ENCODE measurements at places on chromosomes 7 and 10.

DNA sequence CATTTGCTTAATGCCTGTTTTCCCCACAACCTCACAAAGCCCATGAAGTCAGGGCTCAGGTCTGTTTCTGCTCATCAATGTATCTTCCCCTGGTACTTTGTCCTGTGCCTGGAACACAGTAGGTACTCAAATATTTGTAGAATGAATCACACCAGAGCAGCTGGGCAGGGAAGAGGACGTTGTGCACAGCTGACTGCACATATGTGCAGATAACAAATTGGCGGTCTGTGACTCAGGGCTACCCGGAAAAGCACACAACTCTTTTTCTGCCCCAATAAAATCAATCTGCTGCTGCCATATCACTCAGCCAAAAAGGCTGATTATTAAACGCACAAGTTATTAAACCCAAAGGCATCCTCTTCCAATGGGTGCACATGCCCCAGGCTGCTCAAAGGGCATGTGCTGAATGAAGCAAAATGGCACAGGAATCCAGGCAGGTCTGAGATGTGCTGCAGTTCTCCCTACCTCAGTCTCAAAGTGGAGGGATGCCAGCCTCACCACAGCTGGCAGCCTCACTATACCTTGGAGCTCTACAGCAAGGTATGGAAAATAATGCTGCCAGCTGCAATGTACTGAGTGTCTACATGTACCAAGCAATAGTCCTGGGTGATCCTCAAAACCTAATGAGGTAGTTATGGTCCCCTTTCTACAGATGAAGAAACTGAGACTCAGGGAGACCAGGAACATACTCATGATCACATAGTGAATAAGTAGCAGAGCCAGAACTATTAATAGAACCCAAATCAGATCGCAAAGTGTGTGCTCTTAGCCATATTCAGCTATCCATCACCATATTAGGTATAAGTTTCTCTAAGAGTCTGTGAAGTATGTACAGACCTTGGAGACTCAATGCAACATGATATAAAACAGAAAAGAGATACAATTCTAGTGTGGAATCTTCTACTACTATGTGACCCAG, 43.4 kb downstream of the SORBS1 start:
- DNase-seq = peak; percentile 84

- DNase-seq = no peak
These were observed 3.5 kb downstream of the SHH start for GRCh38 chr7:155808549-155809331.

DNA sequence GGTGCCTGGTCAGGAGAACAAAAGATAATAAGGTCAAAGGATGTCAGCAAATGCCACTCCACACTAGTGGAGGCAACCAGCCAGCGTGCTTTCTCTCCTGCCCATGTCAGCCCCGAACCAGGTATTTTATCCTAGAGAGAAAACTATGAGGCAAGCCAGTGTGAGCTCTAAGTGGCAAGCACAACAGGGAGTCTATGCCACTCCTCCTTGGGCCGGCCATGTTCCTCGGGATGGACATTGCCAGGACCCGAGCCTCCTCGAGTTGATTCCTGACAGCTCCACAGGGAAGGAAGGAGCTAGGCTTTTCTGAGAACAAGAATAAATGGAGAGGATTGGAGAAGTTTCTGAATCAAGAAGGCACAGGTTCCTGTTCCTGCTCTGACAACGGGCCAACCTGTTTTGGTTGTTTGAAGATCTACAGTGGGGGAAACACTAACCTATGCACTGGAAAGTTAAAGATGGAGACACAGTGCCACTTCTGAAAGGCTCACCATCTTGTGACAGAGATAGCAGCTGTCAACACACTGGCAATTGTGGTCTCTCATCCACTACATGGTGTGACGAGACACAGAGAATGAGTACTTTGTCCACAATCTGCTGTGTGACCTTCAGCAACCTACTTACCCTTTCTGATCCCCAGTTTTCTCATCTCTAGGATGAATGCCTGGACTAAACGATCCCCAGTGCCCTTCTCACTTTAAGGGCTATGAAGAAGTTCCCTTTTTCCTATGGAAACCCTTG, 28.8 kb downstream of the ABLIM1 start:
- no peak for DNase-seq

GRCh38 chr10:6530211-6530840, 49.8 kb downstream of the PRKCQ start:
- DNase-seq = no peak

DNA sequence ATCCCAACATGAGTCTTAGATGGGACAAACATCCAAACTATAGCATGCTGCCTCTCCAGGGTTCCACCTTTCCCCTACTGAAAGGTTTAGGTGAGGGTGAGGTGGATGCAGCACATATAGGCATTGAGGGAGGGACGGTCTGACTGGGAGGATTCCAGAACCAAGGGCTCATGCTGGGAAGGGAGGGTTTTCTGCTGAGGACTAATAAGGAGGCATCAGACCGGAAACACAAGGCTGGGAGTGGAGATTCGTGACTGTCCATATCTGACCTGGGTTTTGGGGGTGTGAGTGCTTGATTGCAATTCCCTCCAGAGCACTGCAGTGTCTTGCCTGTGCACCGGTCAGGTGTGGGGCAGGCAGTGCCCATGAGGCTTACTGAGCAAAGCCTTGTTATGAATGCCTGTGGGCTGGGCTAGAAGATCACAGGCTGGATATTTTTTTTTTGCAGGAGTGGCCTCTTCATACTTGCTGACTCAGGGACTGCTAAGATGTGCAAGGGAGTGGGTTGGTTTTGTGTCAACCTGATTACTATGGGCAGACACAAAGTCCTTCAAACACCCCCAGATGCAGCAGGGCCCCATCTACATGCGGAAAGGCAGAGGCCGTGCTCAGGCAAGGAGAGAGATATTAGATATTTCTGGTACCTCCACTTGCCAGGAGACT, 26.7 kb downstream of the DMBT1 start:
- DNase-seq = no peak

DNA sequence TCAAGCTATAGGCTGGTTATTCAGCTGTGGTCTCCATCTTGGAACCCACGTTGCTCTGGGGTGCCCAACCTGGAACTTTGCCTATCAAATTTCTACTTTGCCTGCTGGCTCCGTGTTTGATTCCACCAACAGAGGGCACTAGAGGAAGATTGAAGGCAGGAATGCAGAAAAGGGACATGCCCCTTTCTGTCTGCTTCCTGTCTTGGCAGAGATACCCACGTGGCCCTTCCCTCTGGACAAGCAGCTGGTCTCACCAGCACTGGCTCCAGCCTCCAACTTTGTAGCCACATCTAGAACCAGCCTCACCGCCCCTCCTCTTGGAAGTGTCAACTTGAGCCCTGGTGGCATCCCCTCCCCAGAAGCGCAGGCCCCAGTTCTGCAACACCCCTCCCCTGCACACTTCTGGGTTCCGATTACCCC, 52.1 kb upstream of the ZNF438 start:
- DNase-seq = peak; percentile 87

GRCh38 chr7:1994931-1995330, 237.8 kb downstream of the MAD1L1 start:
- no peak for DNase-seq

DNA sequence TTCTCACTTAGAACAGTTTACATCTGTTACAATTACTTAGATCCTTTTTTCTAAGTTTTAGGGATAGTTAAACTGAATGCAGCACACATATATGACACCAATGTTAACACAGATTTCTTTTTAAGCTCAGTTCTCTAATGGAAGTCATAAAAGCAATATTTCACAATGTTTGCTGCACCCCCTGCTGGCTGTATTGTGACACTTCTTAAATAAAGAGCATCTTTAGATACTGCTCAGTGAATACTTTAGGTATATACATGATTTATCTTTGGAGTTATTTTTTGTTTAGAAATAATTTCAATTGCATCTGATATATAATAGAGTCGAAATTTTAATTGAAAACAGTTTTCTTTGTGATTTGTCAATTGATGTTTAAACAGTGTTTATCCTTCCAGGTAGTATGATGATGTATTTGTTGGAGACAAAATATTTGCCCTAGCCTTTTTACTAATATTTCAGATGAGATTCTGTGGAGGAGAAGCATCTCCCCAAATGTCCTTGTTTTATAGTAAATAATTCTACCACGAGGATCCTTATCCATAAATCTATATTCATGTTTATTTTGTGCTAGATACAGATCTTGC, 174.4 kb downstream of the ST7 start:
- peak; percentile 58 for DNase-seq

GRCh38 chr10:24355056-24355688, 146.2 kb downstream of the KIAA1217 start:
- DNase-seq = no peak

DNA sequence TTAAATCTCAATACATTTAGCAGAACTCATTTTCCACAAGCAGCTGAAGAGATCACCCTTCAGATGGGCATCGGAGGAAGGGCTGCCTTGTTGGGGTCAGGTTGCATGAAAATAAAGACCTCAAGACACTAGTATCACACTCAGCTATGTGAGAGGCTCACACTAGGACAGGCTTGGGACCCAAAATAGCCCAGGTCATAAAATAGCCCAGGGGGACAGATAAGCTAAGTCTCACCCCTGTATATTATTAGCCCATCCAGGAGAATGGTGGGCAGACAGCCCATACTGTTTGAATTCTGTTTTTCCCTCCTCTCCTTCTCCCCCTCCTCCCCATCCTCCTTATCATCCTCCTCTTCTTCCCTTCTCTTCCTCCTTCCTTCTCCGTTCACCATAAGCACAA, 415.1 kb upstream of the C7orf33 start:
- no peak for DNase-seq

DNA sequence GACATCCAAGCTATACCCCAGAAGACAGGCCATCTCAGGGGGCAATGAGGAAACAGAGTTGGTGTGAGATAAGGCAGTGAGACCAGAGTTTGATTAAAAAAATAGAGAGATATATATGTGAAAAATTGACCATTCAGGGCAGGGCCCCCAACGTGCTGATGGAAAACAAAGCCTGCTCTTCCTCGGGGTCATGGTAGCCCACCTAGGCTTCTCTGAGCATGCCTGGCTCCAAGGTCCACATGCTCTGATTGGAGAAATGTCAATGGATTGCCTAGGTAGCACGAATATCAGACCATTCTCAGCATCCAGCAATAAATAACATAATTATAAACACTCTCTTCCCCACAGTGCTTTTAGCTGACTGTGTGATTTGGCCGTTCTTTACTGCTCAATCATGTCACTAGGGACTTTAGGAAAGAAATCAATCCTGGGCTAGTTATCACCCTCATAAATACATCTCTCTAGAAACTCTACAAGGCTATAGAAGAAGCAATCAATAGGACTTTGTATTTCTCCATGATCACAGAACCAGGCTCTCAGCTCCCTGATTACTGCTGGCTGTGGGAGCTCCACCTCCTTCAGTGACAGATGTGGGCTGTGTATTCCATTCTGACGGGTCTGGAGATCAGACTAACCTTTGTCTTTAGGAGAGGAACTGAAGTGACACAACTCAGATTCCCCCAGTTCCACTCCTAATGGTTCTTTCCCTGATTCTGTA, 766.4 kb downstream of the GRID1 start:
- no peak for DNase-seq

DNA sequence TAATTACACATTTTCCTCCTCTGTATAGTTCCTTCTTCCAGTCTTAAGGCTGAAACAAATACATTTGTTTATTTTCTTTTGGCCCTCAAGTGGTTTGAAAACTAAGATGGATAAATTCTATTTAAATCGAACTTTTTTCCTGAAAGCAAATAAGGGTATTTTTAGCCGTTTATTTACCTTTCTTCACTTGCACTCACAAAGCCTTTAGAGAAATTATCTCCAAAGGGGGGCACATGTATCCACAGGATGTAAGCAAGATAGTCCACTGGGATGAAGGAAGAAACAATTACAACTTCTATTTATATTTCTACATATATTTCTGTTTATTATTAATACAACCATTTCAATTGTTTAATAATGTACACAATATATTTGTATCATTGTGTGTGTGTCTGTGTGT, 10.2 kb downstream of the CPA4 start:
- no peak for DNase-seq

GRCh38 chr7:116952635-116953371, 498 bp upstream of the ST7 start:
- DNase-seq = peak; percentile 31

- DNase-seq = no peak
These were observed 82.4 kb downstream of the KLF6 start for GRCh38 chr10:3702569-3702968.

GRCh38 chr10:72039377-72039776, 49.0 kb downstream of the SPOCK2 start:
- DNase-seq = no peak

GRCh38 chr10:110337906-110338305, 33.2 kb upstream of the SMNDC1 start:
- no peak for DNase-seq

DNA sequence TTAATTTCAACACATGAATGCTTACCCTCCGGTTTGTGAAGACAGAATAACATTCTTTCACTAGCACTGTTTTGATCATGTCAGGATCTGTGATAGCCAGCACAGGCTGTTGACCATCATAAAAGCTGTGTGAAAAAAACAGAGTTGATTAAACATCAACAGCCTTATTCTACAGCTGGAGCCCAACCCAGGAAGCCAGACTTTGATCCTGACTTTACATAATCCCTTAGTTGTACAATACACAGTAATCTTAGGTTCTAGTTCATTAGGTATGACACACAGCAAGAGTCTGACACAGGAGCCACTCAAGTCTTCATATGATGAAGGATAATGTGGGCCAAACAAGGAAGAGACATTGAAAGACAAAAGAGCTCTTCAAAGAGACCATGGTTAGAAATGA, 11.4 kb downstream of the CYP3A4 start:
- DNase-seq = no peak

DNA sequence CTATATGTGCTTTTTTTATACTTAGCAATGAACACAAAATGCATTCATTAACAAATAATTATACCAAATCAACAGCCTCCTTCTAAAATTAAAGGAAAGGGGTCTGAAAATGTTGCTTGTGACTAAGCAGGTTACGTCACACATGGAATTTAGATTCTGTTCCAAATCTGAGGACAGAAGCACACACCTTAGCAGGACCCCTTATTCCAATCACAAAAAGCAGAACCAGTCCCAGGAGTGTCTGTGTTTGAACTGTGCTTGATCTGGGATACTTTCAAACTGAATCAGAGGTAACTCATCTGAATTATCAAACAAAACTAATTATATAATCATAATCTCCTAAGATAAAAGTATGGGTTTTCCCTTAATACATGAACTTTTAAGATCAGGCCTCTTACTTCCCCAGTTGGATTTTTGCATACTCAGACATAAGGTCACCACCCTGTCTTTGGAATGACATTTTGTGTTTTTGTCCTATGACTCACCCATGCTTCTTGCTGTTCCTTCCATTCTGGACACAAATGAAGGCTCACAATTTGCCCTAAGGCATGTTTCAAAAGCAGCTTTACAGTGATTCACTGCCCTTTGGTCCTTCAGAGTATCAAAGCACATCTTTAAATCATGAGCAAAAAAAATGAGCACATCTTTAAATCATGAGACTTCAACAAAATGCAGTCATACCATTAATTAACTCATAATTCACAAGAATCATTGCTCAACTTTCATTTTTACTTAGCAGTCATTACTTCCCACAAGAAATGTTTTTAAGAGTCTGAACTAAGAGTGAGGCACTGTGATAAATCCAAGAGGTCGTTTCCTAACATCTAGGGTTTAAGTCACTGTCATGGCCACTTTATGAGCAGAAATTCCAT, 35.5 kb downstream of the SEMA3C start:
- peak; percentile 100 for DNase-seq

- DNase-seq = peak; percentile 60
These were observed 83.6 kb downstream of the KCNMA1 start for GRCh38 chr10:77553966-77554365.

Data from A172 (cell line).